ENCODE measurements at places on chromosomes 5 and 9. TPM values are rescaled to one million over a fixed set of nuclear protein-coding genes. Genes with fewer than 3 reads are reported as not detected.

DNA sequence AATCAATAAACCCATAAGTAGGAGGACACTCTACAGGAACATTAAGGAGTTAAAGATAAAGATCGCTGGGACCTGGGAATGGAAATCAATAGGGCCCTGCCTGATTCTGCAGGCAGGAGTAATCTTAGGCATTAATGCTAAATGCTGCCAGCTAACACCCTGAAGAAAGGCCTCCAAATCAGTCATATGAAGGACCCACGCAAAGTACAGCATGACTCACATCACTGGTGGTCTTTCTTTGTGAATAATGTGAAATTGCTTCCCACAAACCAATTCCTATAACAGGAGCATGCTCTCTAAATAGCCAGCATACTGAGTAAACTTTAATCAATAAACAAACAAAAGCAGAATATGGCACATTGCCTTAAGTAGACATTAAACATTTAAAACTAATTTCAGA, 172.3 kb downstream of the SEMA5A start:
- no peaks in the 10 kb centered on the region for H3K36me3 ChIP-seq
- H3K4me1 ChIP-seq, result no peaks in the 10 kb centered on the region
- H3K27ac ChIP-seq, result no peak overlapping the region
- no peak overlapping the region for H3K4me3 ChIP-seq
- DNase-seq, result no peak
- no peaks in the 10 kb centered on the region for H3K27me3 ChIP-seq

GRCh38 chr9:108386859-108387384, 468.9 kb downstream of the ACTL7B start:
- no peaks in the 10 kb centered on the region for H3K36me3 ChIP-seq
- no peaks in the 10 kb centered on the region for H3K27me3 ChIP-seq
- H3K4me3 ChIP-seq, result no peak overlapping the region
- no peak overlapping the region for H3K27ac ChIP-seq
- no peaks in the 10 kb centered on the region for H3K4me1 ChIP-seq
- DNase-seq, result no peak

GRCh38 chr5:136242611-136243010, 49.6 kb upstream of the SMIM32 start:
- no peaks in the 10 kb centered on the region for H3K4me1 ChIP-seq
- no peak for DNase-seq
- no peak overlapping the region for H3K4me3 ChIP-seq
- peaks cover 61% of the 10 kb centered on the region for H3K27me3 ChIP-seq
- no peaks in the 10 kb centered on the region for H3K36me3 ChIP-seq
- no peak overlapping the region for H3K27ac ChIP-seq

DNA sequence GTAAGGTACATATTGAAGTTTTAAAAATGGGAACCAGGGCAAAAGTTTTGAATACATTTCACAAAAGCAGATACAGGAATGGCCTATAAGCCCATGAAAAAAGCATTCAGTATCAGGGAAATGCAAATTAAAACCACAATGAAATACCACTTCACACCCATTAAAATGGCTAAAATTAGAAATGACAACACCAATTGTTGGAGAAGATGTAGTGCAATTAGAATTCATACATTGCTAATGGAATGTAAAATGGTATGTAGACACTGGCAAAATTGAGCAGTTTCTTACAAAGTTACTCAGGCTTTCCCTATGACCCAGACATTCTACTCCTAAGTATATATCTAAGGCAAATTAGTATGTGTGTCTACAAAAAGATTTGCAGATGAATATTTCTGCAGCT, 34.2 kb downstream of the CDC14B start:
- no peaks in the 10 kb centered on the region for H3K27me3 ChIP-seq
- peaks cover 12% of the 10 kb centered on the region for H3K4me1 ChIP-seq
- no peak for DNase-seq
- no peak overlapping the region for H3K4me3 ChIP-seq

CNTFR gene
- total RNA-seq, result not detected

DNA sequence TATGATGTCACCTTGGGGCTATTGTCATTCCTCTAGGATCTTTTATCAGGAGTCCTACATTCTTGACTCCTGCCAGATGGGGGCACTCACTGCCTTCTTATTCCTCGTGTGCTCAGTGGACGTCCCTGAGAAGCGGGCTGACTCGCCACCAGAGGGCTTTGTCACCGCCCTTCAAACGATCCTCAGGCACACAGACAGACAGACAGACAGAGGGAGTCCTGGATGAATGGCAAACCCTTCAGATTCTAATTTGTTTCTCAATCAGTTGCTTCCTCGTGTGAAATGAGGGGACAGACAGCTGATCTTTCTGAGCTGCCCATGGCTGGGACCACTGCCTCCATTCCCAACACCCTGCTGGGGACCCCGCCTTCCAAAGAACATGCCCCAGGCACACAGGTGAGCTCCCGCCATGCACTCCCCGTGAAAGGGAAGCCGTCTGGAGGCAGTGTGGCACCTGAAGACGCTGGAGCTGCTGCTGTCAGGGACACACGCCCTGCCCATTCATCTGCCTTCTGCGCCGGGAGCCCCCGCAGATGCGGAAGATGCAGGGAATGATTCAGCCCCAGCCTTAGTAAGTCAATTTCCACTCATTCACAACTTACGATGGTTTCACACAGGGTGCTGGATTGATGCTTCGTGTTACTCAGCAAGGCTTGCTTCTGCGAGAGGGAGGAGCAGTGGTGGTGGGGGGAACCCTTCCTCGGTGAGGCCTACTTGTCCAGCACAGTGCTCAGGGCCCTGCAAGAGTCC, 24.9 kb upstream of the SH3PXD2B start:
- H3K36me3 ChIP-seq, result no peaks in the 10 kb centered on the region
- no peaks in the 10 kb centered on the region for H3K4me1 ChIP-seq
- peaks cover 43% of the 10 kb centered on the region for H3K27me3 ChIP-seq
- peak; percentile 89 for DNase-seq

PCDHB5 gene
- not detected for total RNA-seq
